Central memory CD8-positive, alpha-beta T cell (primary cell): ENCODE measurements at places on chromosomes 5 and 9.

GRCh38 chr5:127586066-127586770 is 62.7 kb upstream of the CTXN3 start:
- no peak for DNase-seq

GRCh38 chr9:132631685-132632084 is 38.1 kb downstream of the DDX31 start:
- no peak for DNase-seq

DNA sequence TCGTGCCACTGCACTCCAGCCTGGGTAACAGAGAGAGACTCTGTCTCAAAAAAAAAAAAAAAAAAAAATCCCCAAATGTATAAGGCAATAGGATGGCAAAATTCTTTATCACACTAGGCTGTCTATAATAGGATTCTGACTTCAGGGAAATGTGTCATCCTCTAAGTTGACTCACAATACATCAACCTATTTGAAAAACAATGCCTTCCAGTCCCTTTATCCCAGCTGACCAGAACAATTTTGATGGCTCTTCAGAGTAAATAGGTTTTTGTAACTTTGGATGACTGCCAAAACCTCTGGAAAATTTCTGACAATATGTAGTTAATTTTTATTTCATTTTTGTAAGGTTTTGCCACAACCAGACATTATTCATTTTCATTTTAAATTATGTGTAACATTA is 184.1 kb downstream of the CCDC192 start:
- DNase-seq: no peak

- no peak for DNase-seq
Measured at GRCh38 chr9:14661421-14662059, 31.7 kb downstream of the ZDHHC21 start.

DNA sequence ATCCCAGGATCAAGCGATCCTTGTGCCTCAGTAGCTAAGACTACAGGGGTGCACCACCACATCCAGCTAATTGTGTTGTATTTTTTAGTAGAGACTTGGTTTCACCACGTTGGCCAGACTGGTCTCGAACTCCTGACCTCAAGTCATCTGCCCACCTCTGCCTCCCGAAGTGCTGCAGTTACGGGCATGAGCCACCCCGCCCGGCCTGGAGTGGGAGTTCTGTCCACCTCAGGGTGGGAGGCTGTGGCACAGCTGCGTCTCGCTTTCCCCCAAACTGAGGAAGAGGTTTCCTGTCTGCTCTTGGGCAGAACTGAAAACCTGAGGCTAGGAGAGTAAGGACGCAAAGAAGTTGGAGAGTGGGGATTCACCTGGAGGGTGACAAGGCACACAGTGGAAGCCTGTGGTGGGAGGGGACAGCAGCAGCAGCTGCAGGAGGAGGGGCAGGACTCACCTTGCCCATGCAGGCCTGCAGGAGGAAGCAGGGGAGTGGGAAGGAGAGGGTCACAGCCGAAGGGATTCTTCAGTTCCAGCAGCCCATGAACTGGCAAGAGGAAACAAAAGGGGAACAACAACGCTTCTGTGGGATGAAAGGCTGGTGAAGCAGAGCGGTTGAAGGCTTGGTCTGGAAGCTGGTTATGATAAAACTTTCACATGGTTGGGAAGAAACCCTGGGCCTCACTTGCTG is 181.4 kb downstream of the GAS1 start:
- DNase-seq: no peak

DNA sequence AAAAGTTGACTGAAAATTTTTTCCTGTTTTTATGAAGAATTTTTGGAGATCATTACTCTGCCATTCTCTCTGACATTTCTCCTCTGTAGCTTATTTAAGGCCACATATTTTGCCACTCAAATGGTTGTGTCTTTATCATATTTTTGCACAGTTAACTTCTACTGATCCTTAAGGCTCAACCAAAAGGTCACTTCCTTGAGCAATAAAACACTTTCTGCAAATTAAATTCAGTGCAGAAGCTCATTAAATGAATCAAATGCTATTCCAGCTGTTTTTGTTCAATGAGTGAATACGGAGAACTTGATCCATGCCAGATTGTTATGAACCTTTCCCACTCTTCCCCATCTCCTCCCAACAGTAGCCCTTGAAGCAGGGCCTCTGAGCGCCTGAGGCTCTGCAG is 93.8 kb upstream of the EPB41L4A start:
- no peak for DNase-seq

DNA sequence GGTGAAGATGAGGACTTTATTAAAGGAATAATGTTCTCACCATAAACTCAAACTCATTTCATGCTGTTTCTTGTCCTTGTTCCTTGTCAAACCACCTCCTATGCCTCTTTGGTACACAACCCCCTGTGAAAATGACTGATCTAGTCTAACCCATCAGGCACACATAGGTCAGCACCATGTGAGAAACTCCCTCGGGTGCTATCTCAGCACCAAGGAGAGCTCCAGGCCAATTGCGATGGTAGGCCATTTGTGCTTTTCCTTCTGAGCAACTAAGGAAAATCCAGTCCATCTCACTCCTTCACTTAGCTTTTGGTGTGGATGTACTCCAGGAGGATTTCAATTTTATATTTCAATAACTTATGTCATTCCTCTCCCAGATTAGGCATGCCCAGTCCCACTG is 199.8 kb downstream of the ZNF608 start:
- no peak for DNase-seq

- no peak for DNase-seq
Measured at GRCh38 chr9:37626708-37627292, 24.0 kb upstream of the FRMPD1 start.

- no peak for DNase-seq
Measured at GRCh38 chr9:20662156-20662555, 21.9 kb upstream of the FOCAD start.

- DNase-seq: no peak
Measured at GRCh38 chr9:92345582-92345981, 19.8 kb downstream of the CENPP start.

DNA sequence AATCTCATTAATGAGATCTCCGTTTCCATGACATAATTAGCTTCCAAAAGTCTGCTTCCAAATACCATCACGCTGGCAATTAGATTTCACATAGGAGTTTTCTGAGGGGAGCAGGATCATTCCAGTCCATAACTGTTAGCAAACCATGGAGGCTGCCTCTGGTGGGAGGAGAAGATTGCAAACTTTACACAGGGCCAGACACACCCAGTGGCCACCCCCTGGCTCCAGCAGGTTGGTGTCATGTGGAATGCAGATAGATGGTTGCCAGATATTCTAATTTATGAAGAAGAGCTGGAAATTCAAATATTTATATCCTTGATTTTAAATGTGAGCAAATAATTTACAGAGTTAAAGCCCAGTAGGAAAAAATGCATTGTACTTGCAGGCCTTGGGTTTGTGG is 164.2 kb downstream of the ICE1 start:
- DNase-seq: no peak

GRCh38 chr5:168962306-168962705 is 338.6 kb downstream of the SLIT3 start:
- no peak for DNase-seq

DNA sequence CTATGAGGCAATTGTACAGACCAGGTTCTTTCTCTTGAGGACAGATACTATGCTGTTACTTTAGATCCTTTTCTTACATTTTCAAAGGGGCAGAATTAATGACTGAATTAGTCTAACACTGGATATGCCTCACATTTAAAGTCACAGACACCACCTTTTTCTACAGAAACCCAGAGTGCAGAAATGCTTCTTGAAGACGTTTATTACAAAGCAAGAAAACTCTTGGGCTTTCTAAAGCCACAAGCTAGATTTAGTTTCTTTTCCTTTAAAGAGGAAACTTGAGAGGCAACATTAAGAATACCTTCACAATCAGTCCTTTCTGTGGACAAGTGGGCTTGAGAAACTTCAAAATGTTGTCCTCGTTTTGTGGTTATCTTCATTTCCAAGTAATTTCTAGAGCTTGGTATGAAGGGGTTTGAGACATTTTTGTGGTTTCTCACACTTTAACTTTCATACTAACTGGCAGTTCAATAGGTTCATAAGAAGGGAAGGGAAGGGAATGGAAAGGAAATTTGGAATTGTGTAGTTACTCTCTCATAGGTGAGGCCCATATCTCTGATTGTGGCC is 527.4 kb downstream of the RASEF start:
- DNase-seq: no peak

- DNase-seq: no peak
Measured at GRCh38 chr5:122296871-122297270, 15.2 kb upstream of the SNCAIP start.

- no peak for DNase-seq
Measured at GRCh38 chr5:132250547-132250946, 6.9 kb upstream of the PDLIM4 start.

GRCh38 chr5:93305984-93306383 is 275.0 kb downstream of the NR2F1-AS1 start:
- DNase-seq: no peak

DNA sequence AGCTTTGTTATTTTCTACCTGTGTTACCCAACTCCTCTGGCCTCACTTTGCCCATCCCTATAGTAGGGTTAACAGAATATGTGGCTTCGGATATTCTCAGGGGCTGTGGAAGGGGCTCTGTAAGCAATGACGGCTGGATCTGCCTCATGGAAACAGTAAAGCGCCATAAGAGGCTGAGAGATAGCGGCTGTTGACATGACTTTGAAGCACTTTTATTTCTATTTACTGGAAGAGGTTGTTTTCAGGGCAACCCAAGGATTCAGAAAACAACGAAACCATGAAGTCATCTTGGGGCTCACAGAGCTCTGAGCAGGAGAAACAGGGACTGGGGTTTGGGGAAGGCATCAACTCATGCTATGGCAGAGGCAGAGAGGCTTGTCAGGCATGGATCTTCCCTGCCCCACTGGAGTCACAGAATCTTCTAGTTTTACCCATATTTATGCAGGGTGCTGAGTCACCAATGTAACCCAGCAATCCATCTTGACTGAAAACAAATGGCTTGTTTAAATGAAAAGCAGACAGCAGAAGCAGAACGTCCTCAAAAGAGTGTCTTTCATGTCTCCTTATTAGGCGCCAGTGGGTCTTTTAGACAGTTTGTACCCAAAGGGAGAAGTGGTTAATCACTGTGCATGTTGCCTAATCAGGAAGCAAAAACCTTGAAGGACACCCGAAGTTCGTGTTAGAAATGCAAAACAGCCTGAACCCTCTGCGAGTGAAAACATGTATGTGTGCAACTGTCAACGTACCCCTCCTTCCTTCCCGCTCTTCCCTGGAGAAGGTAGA is 113.0 kb downstream of the COL23A1 start:
- no peak for DNase-seq

DNA sequence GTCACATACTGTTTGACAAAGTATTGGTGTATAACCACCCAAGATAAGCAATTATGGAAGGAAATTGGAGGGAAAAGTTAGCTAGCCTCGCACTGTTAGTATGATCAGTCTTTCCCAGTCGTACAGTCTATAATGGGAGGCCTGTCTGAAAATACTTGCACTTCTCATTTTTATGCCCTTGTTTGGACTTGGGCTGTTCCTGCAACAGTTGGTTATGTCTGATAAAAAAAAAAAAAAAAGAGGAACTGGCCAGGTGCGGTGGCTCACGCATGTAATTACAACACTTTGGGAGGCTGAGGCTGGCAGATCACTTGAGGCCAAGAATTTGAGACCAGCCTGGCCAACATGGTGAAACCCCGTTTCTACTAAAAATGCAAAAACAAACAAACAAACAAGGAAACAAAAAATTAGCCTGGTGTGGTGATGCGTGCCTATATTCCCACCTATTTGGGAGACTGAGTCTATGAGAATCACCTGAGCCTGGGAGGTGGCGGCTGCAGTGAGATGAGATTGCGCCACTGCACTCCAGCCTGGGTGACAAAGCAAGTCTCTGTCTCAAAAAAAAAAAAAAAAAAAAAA is 58.3 kb upstream of the ANKRD33B start:
- no peak for DNase-seq

DNA sequence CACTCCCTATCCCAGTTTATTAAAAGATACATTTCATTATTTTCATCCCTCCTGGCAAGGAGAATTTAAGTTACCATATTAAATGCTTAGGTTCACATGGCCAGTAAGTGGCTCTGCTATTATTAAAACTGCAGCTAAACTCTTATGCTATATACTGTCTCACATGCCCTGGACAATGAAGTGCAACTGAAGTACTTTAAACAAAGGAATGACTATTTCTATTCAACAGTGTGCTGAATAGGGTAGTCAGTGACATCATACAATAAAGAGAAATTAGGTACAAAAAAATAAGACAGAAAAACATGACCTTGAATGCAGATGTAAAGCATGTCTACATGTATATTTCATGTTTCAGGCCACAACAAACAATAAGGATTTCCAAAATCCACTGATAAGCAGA is 282.6 kb upstream of the SMC2 start:
- no peak for DNase-seq

- no peak for DNase-seq
Measured at GRCh38 chr9:131386281-131386680, 7.6 kb upstream of the PRRC2B start.

- DNase-seq: no peak
Measured at GRCh38 chr5:81849770-81850367, 99.0 kb upstream of the SSBP2 start.

DNA sequence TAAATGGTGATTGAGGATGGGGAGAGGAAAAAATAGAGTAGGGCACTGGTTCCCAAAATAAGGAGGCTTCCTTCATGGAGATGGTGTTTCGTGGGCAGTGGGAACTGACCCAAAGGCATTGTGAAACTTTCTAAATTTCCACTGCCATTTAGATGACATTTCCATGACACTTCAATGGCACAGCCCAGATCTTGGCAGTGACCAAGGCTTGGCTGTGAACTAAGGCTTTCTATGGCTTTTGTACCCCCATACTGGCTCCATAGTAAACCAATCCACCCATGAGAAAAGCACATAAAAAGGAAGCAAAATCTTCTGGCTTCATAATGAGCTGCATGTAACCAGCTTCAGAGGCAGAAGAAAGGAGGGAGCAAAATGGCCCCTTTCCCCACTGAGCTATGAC is 321.0 kb upstream of the TLE4 start:
- DNase-seq: no peak

- no peak for DNase-seq
Measured at GRCh38 chr5:173907686-173908371, 19.7 kb downstream of the CPEB4 start.

DNA sequence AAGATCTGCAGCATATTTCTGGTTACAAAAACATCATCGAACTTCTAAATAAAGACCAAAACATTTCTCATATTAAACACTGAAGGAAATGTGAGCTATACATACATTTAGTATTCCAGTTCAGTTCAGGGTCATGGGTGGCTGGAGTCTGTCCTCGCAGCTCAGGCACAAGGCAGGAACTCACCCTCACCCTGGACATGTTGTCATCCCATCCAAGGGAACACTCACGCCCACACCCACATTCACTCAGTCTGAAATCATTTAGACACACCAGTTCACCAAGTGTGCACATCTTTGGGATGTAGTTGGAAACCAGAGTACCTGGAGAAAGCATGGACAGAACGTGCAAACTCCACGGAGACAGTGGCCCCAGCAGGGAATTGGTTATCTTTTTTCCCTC is 481.0 kb downstream of the RASEF start:
- no peak for DNase-seq

GRCh38 chr5:133525126-133525525 is 87.2 kb downstream of the FSTL4 start:
- no peak for DNase-seq

- DNase-seq: no peak
Measured at GRCh38 chr5:36681711-36682110, 75.3 kb downstream of the SLC1A3 start.

GRCh38 chr5:14036514-14036913 is 92.0 kb upstream of the DNAH5 start:
- DNase-seq: no peak

- no peak for DNase-seq
Measured at GRCh38 chr9:136354592-136355085, 8.9 kb downstream of the DNLZ start.
